ENCODE measurements at places on chromosomes 7 and 10.

- DNase-seq, result no peak
Measured at GRCh38 chr7:97021747-97022490, 2.7 kb downstream of the DLX5 start.

DNA sequence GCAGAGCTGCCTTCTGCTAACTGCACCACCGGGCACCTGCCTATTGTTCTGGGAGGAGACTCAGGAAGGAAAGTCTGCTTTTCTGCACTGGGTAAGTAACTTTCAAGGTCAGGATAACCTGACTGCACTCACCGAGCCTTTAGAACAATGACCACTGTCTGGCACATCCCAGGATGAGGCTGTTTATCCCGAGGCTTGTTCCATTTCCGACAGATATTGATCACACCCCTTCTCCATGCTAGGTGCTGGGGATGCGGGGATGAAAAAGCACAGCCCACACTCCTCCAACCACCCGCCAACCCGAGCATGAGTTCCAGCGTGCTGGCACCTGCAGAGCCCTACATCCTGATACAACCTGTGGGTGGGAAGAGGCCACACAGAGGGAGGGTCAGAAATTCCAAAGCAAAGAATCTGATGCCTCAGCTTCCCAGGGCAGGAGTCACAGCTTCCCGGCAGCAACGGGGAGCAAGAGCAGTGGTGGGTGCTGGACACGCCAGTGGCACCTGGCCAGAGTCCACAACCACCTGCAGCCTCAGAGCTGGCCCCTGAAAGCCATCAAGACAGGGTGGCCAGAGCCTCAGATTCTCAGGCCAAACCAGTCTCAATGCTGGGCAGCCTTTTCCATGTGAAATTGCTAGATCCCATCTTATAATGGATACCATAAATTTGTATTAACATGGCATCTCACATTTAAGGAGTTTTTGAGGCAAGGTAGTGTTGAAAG is 34.9 kb upstream of the CNPY1 start:
- DNase-seq, result no peak

DNA sequence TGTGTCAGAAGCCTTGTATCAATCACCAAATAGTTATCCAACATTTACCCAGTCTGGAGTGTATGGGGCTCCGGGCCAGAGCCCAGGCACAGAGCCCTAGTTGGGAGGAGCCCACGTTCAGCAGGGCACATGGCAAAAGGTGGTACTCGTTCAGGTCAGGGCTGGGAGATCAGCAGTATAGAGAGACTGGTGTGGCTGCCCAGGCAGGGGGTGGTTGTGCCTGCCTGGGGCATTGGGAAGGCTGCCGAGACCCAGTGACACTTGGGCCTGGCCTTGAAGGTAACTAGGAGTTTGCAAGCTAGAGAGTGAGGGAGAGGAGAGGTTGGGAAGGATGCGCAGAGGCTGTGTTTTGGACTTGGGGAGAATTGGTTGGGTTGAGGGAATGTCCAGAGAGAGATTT is 48.9 kb upstream of the IGFBP3 start:
- no peak for DNase-seq

DNA sequence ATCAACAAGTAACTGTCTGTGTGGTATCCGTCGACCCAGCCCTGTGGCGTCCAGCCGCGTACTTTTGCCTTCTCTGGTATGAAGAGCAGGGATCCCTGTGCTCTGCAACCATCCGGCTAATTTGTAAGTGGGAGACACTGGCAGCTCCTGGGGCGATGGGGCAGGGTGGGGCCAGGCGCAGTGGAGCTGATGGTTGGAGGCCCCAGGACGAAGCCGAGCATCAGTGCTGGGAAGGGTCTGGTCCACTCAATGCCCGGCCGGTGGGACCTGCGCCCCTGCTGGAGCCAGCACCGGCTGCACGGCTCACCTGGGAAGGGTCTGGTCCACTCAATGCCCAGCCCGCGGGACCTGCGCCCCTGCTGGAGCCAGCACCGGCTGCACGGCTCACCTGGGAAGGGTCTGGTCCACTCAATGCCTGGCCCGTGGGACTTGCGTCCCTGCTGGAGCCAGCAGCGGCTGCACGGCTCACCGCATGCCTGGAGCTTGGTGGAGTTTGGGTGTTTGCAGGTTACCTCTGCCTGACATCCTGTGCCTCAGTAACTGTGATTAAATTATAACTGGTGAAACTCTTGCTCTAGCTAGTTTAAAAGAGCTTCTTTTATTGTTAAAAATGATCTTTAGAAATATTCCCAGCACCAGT is 96.1 kb downstream of the NKX6-2 start:
- no peak for DNase-seq

DNA sequence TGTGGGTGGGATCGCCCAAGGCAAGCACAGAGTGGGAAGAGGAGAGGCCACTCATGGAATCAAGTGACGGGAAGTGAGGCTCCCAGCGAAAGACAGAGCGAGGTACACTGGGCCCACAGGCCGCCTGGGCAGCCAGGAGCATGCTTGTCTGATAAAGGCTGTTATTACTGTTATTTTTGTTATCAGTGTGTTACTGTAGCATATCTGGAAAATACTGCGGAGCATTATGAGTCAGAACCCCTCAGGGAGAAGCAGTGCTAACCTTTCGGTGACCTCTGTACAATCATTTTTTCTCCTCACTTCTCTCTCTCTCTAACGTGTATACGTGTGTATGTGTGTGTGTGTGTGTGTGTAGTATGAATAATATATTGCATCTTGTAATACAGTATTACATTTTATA is 3.8 kb upstream of the TCERG1L start:
- DNase-seq, result no peak

- DNase-seq, result no peak
Measured at GRCh38 chr7:120431016-120431415, 158.0 kb downstream of the KCND2 start.

DNA sequence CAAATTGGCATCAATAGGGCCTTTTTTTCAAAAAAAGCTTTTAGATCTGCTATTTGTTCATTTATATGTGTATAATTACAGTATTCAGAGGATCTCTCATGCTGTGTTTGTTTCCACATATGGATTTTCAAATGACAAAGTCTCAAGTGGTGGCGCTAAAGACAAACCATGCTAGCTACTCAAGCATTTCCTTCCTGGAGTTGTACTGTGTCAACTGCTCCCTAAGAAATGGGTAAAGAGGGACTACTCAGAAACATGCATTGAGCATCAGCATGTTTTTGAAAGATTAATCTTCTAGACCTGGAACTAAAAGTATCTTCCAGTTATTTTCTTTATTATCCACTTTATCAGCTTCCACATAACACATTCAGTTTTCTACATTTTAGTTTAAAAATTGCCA is 12.7 kb downstream of the CNTNAP2 start:
- DNase-seq, result no peak

DNA sequence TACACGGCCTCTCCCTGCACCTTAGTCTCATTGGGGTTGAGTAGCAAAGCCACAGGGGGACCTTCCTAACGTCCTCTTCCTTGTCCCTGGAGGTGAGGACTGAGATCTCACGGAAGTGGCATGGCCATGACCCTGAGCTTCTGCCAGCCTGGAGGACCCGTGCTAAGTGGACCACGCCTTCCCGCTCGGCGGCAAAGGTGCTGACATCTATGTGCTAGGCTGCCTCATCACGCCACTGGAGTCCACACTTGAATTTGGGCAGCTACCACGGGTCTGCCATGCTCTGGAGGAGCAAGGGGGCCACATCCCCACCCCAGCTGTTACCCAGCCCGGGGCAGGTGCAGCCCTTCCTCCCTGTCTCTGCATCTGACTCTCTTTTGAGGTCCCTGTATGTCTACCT is 15.3 kb downstream of the GHRHR start:
- DNase-seq, result no peak

DNA sequence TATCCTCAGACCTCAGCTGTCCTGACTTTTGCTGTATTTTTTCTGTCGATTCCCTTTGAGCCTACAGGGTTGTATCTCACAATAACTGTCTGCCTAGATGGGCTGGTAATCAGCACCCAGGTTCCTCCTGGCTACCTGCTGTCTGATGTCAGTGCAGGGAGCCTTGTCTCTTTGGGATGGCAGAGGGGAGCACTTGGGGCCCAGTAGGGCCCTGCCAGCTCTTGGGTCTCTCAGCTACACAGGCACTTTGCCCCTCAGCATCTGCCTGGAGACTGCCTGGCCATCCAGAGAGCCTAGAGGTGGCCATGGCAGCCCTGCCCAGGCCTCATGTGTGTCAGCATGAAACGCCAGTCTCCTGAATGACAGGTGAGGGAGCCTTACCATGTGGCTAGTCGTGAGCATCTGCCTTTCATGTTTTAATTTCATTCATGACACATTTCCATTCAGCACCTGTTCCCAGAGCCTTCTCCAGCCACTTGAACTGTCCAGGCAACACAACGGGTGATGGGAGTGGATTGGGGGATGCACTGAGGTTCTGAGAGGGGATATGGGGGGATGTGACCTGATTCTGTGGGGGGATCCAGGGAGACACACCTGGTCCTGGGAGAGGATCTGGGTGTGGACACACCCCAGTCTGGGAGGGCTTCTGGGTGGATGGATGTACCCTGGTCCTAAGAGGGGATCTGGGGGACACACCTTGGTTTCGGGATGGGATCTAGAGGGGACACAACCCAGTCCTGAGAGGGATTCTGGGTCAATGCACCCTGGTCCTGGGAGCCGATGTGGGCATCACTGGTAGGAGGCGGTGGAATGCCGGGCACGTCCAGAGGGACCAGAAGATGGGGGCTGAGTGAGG is 21.9 kb downstream of the ADCY1 start:
- no peak for DNase-seq

GRCh38 chr7:95424716-95425115 is 10.1 kb downstream of the PON2 start:
- DNase-seq, result no peak

GRCh38 chr10:8054494-8055407 is at the start of gene GATA3:
Gene GATA3 (plus strand): TSS chr10:8054688. CDS start chr10:8055656, 968 bp downstream.
- DNase-seq, result no peak

DNA sequence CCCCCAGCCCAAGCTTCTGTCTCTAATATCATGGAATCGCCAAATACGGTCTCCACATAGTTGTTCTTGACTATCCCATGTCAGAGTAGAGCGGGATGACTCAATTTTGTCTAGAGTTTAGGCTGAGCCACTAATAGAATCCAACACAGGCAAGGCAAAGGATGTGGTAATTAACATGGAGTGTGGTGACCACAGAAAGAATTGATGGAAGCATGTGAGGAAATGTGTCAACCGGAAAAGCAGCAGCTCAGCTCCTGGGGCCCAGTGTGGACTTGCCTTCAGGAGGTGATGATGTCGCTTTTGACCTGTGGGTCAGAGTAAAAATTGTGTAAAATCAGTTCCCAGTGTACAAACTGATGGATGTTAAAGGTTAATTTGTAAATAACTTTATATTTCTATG is 139.3 kb upstream of the KLF6 start:
- DNase-seq, result no peak

GRCh38 chr10:48932831-48933664 is 6.6 kb downstream of the LRRC18 start:
- no peak for DNase-seq
